ENCODE measurements at places on chromosomes 7 and 10.

DNA sequence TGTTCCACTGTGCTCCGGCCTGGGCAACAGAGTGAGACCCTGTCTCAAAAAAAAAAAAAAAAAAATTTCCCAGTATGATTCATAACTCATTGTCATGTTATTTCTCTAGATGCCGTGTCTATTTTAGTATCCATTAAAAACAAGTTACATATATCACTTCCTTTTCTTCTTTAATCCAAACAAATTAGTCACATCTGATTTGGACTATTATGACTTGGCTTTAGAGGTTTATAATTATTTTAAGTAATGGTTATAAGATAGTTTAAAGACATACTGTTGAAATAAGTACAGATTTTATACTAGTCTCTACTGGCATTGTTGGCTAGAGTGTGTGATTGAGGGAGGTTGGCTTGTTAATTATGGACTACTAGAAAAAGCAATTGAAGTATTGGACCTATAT is 53.3 kb downstream of the ZMYND11 start:
- DNase-seq = no peak

- no peak for DNase-seq
Observed at GRCh38 chr10:59245686-59246085, 69.2 kb downstream of the PHYHIPL start.

GRCh38 chr10:66353422-66353821 is 572.4 kb upstream of the LRRTM3 start:
- DNase-seq = no peak

DNA sequence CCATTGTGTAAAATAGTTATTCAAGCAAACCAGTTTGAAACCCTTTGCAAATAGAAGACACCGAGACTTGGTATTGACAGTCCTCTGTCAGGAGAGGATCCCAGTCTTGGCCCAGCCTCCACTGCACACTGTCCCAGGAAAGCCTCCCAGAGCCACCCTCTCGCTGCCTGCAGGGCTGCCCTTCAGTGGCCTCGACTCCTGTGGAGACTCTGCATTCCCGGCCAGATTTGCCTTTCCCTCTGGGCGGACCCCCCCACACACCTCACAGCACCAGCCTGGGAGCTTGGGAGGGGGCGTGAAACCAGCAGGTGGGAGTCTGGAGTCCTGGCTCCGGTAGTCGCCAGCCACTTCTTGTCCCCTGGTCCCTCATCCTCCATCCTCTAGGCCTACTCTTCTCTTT is 48.7 kb downstream of the GRK5 start:
- DNase-seq = no peak

DNA sequence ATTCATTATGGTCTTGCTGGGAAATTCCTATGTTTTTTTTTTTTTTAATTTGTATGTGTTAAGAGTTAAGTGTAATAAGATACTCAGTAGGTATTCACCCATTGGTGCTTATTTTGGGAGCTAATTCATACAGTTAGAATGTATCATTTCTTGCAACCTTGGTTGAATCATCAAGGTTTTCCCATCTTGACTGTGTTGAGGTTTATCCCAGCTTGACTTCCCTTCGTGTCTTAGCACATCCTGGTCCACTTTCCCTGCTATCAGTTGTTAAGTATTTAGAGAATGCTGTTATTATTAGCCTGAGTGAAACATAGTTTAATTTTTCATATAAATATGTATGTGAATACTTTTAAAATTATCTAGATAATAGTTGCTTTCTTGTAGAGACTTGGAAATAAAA is 20.8 kb downstream of the RALA start:
- DNase-seq = no peak

- DNase-seq = no peak
Observed at GRCh38 chr10:47078393-47079203, 167.4 kb downstream of the PTPN20 start.

- DNase-seq = no peak
Observed at GRCh38 chr10:32971536-32972091, 13.6 kb upstream of the ITGB1 start.

DNA sequence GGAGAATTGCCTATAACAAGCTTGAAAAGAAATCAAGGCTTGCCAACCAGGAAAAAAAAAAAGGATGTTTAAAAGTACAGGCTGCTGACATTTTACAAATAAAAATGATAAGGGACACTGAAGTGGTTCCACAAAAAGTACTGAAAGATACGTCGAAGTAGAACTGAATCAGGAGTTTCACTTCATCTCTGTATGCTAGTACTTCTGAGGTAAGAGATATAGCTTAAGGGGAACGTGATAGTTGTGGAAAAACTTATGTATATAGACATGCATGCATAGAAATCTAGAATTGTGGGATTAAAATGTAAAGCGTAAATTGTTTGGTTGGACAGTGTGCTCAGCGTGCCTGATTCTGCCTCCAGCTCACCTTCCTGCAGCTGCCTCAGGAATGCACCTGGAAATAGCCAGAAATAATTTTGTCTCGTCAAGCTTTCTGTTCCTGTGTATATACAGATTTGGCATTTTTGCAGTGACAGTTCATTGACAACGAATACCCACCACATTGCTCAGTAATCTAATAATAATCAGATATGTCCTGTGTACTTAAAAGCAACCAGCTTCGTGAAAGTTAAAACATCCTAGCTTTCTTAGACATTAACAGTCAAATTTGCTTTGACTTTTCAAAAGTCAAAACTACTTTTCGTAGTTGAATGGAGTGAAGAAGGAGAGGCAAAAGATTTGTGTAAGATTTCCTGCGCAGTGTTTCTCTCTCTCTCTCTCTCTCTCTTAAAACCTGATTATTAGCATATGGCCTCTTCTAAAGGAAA is 1.4 kb downstream of the SOSTDC1 start:
- DNase-seq = no peak

DNA sequence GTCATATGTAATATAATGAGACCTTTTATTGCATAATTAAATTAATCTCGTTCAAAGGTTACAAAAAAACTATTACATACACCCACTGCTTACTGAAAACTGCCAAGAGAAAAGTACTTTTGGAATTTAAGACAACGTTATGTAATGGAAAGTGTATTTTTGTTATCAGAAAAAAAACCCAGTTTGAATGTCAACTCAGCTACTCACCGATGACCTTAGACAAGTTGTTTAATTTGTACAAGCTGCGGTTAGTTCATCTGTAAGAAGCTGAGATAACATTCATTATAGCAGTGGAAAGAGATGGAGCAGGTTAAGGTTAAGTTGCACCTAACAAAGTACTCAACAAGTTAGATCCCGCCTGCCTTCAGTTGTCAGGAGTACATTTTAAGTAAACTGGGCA is 1.1 kb downstream of the PSMA2 start:
- DNase-seq = no peak

DNA sequence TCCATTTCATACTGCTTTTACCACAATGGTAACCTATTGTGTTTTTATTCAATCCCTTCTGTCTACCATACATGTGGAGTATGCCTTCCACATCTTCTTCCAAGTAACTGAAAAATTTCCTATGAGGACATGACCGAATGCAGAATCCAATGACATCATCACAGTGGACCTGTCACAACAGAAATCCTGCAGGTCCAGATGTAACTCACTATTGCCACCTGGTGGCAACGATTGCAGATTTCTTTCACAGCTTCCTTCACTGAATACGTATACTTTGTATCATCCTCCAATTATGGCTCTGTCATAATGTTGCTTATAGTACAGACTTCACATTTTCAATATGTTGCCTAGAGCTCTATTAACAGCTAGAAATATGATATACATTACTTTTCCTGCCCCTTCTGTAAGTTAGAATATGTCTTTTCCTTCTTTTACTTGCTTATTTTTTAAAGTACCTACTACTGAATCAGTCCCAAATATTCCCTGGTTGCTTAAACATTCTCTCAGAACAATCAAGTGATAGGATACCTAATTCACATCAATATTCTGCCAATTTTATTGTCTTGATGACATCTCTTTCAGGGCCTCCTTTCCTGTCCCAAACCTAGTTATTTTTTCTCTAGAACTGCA is 45.4 kb downstream of the SLC13A1 start:
- DNase-seq = peak; percentile 51

- DNase-seq = no peak
Observed at GRCh38 chr10:49749144-49749543, 13.0 kb downstream of the OGDHL start.

GRCh38 chr10:112811741-112812551 is 138.1 kb upstream of the TCF7L2 start:
- no peak for DNase-seq

GRCh38 chr7:149126662-149127266 is 640 bp upstream of the ZNF425 start:
- peak; percentile 87 for DNase-seq

DNA sequence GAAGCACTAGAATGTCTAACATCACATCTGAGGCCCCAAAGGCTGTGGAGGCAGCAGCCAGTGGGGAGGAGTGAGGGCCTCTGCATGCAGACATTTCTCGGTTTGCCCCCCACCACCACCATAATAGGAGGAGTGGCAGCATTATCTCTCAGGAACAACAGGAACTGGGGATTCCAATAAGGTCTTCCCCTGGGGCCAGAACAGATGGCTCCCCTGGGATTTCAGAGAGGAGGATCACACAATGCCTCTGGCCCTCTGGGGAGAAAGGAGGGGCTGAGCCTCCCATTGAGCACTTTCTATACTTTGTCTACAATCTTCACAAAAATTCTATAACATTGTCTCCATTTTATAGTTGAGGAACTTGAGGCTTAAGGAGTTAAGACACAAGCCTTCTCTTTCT is 61.1 kb downstream of the GRID1 start:
- DNase-seq = no peak

GRCh38 chr10:411603-412002 is 276.3 kb downstream of the ZMYND11 start:
- no peak for DNase-seq

GRCh38 chr7:38881015-38881414 is 28.0 kb downstream of the VPS41 start:
- DNase-seq = no peak

DNA sequence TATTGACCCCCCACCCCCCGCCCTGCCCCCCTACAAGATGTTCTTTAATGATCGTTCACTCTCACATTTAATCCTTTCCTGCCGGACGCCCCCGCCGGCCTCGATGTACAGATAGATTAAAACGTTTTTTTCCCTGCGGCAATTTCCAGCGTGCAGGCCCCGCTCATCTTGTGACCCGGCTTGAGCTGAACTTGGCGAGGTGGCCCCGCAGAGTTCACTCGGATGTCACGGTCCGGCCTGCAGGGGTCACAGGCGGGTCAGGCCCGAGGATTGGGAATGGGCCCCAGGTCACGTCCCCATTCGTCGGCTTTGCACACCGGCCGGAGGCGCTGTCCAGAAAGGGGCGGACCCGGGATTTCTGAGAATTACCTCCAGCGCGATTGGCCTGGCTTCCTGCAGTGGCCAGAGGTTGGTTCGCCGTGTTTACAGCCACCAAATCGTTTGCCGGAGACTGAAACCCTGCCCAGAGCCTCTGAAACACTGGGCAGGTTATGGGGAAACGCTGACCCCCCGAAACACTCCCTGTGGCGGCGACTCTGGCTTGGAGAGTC is 1.9 kb upstream of the CYP26A1 start:
- DNase-seq = peak; percentile 16

DNA sequence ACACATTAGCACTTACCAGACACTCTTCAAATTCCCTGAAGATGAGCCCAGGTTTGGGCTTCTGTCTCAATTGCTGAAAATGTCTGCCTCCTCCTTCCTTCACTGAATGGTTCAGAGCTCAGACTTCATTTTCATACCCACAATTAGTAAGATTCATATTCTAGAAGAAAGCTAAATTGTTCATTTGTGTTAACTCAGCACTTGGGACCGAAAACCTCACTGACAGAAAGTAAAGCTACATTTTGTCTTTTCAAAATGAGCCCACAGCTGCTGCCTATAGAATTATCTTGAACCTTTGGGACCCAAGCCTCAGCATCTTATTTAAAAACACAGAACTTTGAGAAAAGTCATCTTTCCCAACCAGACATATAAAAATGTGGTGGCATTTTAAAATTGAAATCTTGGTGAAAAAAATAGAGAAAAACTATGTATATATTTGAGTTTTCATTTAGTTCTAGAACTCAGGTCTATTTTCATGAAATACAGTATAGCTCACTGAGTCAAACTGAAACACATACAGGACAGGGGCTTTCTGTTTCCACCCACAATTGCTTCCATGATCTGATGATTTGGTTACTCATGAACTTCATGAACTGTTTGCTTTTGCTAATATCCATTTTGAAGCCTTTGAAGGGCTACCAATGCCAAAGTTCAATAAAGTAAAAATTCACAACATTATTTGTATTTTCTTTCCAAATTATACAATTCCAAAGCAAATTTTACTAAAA is 119.1 kb upstream of the PFKP start:
- DNase-seq = no peak

DNA sequence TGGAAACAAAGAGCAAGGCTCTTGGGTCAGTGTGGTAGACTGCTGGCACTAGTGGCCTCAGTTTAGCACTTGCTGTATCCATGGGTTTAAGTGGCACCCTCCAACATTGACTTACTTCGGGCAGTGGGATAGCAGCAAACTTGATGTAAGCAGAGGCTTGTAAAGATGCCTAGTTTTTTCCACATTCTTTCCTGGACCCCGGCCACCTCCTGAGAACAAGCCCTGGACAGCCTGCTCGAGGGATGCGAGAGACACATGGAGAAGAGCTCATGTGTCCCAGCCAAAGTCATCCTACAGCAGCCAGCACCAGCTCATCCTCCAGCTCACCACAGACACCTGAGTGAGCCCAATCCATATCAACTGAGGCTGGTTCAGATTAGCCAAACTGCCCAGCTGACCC is 142.7 kb upstream of the PCBD1 start:
- no peak for DNase-seq

- no peak for DNase-seq
Observed at GRCh38 chr7:47897831-47898230, 50.4 kb downstream of the PKD1L1 start.

- no peak for DNase-seq
Observed at GRCh38 chr10:133010095-133010842, 67.9 kb upstream of the CFAP46 start.

- no peak for DNase-seq
Observed at GRCh38 chr10:8283986-8284385, 229.5 kb downstream of the GATA3 start.

DNA sequence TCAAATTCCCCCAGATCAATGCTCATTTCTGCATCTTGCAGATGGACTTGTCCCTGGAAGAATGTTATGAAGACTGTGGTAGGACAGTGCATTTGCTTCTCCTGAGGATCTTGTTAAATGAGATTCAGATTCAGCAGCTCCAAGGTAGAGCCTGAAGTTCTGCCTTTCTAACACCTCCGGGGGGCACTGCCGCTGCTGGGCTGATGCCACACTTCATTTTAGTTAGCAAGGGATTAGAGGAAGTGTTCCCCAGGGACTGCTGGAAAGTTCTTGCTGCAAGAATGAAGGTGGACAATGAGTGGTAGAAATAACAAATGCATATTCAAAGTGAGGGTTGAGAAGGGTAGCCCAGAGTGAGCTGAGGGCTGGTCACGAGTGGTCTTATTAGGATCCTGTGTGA is 434.3 kb upstream of the AKR1E2 start:
- no peak for DNase-seq
